ENCODE measurements at places on chromosomes 7 and 10.

DNA sequence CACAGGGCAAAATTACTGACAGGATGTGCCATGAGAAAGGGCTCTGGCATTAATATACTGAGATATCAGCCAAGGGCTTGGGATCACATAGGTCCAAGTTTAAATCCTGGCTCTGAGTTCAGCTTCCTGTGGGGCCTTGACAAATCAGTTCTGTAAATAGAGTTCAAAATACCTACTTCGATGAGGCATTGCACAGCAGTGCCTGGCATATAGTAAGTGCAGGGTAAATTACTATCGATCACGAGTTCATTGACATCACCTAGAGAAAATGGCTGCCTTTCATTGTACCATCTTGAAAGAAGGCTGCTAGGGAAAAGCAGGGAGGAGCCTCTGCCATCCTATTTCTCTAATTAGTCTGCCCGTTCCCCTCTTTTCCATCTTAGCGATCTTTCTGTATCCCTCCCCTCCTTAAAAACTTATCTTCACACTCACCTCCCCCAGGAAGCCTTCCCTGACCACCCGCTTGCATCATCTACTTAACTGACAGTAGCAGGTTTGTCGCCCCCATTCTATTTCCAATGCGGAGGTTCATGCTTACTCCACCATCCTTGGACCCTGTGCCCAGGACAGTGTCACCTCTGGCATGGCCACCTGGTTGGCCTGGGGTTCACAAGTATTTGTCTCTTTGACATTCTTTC, 124.5 kb downstream of the C10orf105 start:
- no peak for DNase-seq

- no peak for DNase-seq
Observed at GRCh38 chr7:131329176-131329570, 1.5 kb downstream of the MKLN1 start.

GRCh38 chr7:40234046-40234445, 99.2 kb downstream of the SUGCT start:
- DNase-seq = no peak

DNA sequence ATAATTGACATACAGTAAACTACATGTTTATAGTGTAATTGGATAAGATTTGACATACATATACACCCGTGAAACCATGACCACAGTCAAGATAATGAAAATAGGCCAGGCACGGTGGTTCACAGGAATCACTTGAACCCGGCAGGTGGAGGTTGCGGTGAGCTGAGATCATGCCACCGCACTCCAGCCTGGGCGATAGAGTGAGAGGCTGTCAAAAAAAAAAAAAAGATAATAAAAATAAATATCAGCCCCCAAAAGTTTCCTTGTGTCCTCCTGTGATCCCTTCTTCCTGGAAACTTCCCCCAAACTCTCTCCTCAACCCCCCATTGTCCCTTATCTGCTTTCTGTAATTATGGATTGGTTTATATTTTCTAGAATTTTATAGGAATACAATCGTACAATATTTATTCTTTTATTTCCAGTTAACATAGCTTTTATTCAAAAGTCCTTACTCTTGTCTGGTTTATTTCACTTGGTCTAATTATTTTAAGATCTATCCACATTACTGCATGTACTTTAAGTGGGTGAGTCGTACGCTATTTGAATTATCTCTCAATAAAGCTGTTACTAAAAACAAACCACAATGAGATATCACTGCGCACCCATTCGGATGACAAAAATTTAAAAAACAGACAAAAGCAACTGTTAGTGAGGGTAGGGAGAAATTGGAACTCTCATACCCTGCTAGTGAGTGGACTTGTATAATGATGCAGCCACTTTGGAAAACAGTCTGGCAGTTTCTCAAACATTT, 30.1 kb upstream of the TNPO3 start:
- DNase-seq = no peak

DNA sequence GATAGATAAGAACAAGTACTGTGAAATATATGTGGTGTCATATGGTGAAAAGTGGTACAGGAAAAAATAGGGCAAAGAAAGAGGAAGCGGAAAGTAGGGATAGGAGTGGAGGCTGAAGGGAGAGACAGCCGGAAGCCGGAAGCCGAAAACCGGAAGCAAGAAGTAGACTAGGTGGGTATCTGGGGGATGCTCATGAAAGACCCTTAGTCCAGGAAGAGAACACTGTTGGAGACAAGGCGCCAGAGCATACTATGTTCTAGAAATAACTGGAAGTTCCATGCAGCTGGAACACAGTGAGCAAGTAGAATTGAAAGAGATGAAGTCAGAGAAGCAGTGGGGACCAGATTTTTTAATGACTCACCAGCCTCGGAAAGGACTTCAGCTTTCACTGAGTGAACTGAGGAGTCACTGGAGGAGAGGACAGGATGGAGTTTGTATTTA, 22.5 kb downstream of the ST8SIA6 start:
- DNase-seq = no peak

DNA sequence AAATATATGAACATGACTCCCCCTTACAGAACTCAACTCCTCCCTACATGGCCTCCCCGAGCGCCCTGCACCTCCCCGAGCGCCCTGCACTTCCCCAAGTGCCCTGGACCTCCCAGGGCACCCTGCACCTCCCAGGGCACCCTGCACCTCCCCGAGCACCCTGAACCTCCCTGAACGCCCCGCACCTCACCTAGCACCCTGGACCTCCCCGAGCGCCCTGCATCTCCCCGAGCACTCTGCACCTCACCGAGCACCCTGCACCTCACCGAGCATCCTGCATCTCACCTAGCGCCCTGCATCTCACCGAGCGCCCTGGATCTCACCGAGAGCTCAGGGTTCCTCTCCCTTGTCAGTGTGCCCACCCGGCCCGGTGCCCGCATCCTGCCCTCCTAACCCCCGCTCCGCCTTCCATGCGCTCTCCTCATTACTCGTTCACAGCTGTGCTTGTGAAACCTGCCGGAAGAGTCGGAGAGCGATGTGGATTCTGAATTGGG, 134.3 kb downstream of the ACTR3B start:
- DNase-seq = no peak

GRCh38 chr10:81873231-81873931, 1.6 kb upstream of the NRG3 start:
- no peak for DNase-seq

GRCh38 chr7:31690935-31691334, 3.9 kb downstream of the PPP1R17 start:
- no peak for DNase-seq

GRCh38 chr7:158285383-158285770, 302.2 kb downstream of the PTPRN2 start:
- DNase-seq = no peak

DNA sequence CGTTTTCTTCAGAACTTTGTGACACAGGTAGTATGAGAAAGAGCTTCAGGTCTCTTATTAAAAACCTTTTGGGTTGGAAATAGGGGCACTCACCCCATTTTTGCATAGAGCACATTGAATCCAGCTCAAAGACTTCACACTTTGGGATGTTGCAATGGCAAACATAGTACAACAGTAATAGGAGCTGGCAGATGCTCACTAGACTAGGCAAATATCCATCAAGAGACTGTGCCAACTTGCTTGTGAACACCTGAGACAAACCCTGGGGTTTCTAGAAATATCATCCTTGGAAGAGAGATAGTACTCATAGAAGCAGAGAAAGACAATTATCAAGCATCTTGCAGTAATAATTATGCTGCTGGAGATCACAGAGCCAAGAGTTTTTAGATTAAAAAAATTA, 280.0 kb downstream of the CACNA2D1 start:
- no peak for DNase-seq

- DNase-seq = no peak
Observed at GRCh38 chr7:86963599-86964230, 95.7 kb downstream of the ELAPOR2 start.

DNA sequence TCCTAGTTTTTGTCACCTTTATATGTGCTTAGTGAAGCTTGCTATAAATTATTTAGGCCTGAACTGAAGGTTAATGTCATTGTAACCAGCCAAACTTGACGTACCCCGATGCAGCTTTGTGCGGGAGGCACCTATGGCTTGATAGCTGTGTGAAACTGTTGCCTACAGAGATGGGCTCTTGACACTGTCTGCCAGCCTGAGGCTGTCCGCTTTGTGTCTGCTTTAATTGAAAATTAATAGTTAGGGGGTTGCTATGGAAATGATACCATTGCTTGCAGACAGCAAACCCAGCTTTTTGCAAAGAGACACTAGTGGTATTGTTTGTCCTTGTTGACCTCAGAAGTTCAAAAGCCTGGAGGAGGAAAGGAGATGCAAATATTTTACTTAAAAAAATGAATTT, 2.1 kb upstream of the FOXP2 start:
- no peak for DNase-seq

- DNase-seq = no peak
Observed at GRCh38 chr10:101959346-101959916, 96.5 kb downstream of the ARMH3 start.

DNA sequence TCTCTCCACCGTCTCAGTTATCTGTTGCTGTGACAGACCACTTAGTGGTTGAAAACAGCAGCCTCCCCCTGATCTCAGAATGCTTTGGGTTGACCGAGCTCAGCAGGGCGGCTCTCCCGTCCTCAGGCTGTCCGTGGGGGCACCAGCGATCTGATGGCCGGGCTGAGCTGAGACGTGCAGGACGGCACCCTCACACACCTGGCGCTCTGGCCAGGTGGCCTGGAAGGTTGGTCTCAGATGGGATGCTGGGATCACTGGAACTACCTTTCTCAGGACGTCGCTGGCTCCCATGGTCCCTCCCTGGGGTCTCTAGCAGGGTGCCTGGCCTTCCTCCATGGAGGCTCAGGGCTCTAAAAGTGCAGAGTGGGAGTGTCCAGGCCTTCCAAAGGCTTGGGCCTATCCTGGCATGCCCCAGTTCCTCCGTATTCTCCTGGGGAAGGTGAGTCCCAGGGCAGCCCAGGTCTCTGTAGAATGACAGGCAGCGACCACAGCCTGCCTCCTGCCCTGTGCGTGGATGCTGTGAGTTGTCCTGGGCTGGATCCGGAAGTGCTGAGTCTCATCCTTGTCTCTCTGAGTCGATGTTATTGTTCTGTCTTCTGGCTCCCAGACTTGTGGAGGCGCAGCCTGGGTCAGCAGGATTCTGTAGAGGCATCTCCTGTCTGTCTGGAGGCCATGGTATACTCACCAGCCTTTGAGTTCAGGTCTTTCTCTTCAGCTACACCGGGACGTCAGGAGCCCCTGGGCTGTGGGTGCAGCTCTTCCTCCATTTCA, 12.2 kb upstream of the PWWP2B start:
- no peak for DNase-seq

DNA sequence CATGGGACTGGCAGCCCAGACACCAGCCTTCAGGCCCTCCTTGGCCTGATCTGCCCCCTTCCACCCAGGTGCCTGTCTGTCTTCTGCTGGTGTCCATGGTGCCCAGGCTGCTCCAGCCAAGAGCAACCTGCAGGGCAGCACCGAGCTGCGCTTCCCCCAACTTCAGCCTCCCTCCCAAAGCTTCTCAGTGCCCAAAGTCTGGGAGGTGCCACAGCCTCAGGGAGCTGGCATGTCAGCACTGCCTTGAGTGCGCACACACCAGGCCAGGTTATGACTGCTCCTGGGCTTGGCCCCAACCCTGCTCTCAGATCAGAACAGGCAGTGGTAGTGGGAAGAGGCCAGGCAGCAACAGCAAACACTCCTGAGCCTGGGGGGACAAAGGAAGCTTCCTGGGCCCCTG, 304.6 kb upstream of the NRG3 start:
- no peak for DNase-seq

DNA sequence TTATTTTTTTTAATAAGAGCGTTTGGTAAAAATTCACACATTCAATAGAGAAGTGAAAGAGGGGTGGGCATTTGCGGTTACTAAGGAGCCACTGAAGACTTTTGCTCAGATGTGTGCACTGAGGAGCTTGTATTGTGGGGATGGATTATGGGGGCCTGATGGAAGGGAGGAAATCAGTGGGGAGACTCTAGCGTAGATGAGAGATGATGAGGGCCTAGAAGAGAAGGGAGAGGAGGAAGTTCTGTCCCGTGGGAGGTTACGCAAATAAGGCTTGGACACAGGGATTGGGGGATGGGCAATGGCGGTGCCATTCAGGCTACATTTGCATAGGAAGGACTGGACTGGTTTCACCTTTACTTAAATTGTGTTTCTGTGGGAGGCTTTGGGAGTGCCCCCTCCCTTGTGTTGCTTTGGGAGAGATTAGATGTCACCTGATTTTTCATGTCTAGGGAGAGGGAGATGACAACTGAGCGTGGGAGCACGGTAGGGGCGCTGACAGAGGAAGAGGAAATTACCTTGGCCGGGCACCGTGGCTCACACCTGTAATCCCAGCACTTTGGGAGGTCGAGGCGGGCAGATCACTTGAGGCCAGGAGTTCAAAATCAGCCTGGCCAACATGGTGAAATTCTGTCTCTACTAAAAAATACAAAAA, 2.2 kb upstream of the HIP1 start:
- DNase-seq = no peak

Measured in T follicular helper cell (primary cell).